ENCODE measurements at places on chromosomes 16 and 17.

GRCh38 chr16:17346621-17347569 is 123.9 kb downstream of the XYLT1 start:
- peak; percentile 48 for DNase-seq

GRCh38 chr17:41308918-41309359 is at the start of gene KRTAP16-1:
KRTAP16-1 (minus strand) TSS chr17:41309309; CDS start chr17:41309253, 56 bp downstream.
- no peak for DNase-seq

- no peak for DNase-seq
These were observed 68.7 kb downstream of the ARSG start for GRCh38 chr17:68359791-68360535.

DNA sequence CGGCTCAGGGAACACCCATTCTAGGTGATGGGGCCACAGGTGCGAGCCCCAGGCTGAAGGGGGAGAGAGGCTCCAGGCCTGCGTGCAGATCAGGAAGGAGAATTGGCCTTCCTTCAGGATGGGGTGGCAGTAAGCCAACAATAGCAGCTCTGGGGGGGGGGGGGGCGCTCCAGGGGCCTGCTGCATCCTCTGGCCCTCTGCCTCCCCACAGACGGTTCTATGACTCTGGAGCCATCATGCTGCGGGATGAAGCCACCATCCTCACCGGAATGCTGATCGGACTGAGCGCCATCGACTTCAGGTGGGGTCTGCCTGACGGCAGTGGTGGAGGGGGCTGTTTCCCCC is 6.1 kb downstream of the RUNDC3A start:
- no peak for DNase-seq

DNA sequence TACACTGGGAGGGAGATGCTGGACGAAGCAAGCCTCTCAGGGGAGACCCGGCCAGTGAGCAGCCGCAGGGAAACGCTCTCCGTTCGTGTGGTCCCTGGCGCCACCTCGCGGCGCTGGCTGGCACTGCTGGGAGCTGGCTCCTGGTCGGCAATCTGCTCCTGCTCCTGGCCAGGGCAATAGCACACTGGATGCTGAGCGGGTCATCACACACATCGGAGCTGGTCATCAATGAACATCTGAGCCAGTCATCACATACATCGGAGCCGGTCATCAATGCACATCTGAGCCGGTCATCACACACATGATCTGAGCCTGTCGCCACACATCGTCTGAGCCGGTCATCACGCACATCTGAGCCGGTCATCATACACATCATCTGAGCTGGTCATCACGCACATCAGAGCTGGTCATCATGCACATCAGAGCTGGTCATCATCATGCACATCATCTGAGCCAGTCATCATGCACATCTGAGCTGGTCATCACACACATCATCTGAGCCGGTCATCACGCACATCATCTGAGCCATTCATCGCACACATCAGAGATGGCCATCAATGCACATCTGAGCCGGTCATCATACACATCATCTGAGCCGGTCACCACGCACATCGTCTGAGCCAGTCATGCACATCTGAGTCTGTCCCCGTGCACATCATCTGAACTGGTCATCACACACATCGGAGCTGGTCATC is 217.3 kb downstream of the RBFOX3 start:
- no peak for DNase-seq

- DNase-seq: no peak
These were observed 44.1 kb downstream of the NXN start for GRCh38 chr17:935485-935884.

DNA sequence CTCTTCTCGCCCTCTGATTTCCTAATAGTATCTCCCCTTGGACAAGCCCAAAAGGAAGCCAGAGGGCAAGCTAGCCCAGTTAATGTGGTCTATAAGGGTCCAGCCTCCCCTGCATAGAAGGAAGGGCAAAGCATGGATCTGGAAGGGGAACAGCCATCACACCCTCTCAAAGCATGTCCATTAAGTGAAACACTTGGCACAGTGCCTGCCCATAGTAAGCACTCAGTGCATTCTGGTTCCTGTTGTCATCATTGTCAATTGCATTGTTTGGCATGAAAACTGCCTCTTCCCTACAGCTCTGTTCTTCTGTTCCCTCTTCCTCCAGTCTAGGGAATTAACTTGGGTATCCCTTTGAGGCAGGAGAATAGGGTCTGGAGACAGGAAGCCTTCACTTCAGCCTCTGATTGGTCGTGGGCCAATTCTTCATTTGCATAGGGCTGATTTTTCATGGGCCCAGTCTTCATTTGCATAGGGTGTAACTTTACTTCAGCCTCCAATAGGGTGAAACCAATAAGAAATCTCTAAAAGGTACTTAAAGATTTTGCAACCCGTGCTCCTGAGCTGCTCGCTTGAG is 81.4 kb downstream of the C17orf67 start:
- DNase-seq: no peak

GRCh38 chr17:50903604-50904517 is 37.7 kb upstream of the TOB1 start:
- no peak for DNase-seq

GRCh38 chr17:61400717-61401388 is 1.2 kb downstream of the TBX2 start:
- no peak for DNase-seq

GRCh38 chr17:801660-802059 is 19.5 kb downstream of the MRM3 start:
- no peak for DNase-seq

GRCh38 chr17:74280093-74280513 is 6.1 kb downstream of the DNAI2 start:
- no peak for DNase-seq

- no peak for DNase-seq
These were observed 2.0 kb downstream of the MSL1 start for GRCh38 chr17:40123811-40124114.

- no peak for DNase-seq
These were observed 2.4 kb downstream of the ALKBH5 start for GRCh38 chr17:18185832-18186626.

- DNase-seq: no peak
These were observed 365.7 kb downstream of the SEC14L1 start for GRCh38 chr17:77506371-77506991.

DNA sequence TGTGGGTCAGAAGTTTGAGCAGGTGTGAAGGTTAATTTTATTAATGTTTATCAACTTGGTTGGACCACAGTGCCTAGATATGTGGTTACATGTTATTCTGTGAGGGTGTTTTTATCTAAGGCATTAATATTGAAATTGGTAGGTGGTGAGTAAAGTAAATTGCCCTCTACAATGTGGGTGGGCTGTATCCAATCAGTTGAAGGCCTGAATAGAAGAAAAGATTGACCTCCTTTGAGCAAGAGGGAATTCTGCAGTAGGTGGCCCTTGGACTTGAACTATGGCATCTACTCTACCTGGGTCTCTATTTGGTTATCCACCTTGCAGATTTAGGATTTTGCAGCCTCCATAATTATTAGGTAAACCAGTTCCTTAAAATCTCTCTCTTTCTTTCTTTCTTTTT is 356.8 kb upstream of the EEF2KMT start:
- DNase-seq: no peak

DNA sequence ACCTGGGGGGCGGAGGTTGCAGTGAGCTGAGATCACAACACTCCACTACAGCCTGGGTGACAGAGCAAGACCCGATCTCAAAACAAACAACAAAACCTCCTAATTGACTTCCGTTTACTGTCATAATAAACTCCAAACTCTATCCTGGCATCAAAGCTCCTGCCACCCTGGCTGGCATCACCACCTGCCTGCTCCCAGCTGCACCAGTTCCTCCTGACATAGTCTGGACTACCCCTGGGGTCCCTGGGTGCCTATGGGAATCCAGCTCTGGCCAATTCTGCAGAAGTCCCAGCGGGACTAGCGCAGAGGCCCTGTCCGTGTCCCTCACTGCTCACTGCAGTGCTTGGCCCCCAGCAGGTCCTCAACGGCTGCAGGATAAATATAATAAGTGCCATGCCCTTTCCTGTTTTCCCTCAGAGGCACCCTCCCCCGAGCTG is 723 bp downstream of the NTHL1 start:
- DNase-seq: no peak

- no peak for DNase-seq
These were observed 8.5 kb downstream of the ALDH3A2 start for GRCh38 chr17:19656851-19657581.

- no peak for DNase-seq
These were observed 65.5 kb downstream of the IQCK start for GRCh38 chr16:19783363-19784182.

- no peak for DNase-seq
These were observed 40.3 kb upstream of the DDX52 start for GRCh38 chr17:37683454-37683984.

GRCh38 chr17:61289408-61290385 is 109.9 kb upstream of the TBX2 start:
- DNase-seq: no peak

GRCh38 chr17:41278176-41278955 is 2.9 kb downstream of the KRTAP9-7 start:
- no peak for DNase-seq

DNA sequence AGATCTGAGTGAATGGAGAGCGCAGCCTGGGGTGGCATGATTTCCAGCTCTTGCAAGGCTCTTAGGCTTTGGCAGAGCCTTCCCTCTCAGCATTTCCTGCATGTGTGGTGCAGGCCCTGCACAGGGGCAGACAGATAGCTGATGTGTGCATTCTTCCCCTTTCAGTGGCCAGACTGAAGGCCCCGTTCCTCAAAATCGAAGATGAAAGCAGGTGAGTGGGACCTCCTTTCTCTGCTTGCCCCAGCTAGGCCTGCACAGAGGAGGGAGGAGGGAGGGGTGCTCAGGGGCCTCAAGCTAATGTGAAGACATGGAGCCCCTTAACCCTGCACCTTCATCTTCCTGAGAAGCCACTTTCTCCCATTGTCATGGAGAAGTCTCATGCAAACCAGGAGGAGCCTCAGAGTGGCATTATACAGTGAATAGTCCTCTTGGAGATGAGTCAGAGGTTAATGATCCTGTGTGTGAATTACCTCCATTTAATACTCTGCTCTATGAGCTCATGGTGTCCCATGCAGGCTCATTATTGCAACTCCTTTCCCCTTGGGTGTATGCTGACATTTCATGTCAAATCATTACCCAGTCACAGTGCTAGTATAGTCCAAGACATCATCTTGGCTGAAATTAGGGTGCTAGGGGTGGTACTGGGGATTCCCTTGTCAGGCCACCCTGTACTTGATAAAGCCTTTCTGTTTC is 20.4 kb upstream of the ADAM11 start:
- peak; percentile 17 for DNase-seq

DNA sequence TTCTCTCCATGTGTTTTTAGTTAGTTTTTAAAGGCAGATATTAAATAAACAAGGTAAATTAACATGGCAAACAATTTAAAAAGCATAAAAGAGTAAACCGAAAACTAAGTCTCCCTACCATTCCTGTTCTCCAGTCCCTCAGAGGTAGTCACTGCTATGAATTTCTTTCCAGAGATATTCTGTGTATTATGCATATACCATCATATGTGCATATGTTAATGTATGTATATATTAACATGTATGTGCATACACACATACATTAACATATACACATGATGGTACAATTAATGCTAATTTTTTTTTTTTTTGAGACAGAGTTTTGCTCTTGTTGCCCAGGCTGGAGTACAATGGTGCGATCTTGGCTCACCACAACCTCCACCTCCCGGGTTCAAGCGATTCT is 32.5 kb downstream of the TANGO6 start:
- no peak for DNase-seq

GRCh38 chr17:34366529-34367107 is 3.6 kb upstream of the CCL1 start:
- no peak for DNase-seq

DNA sequence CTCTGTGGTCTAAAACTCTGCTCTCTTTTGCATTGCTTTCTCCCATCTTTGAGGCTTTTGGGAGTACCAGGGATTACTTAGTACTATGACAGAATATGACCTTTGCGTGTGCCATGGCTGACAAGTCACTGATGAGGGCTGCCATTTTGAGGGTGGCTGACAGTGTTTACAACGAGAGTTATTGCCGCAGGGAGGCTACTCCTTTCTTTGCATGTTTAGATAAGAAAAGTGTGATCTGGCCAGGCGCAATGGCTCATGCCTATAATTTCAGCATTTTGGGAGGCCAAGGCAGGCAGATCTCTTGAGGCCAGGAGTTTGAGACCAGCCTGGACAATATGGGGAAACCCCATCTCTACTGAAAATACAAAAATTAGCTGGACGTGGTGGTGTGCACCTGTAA is 77.5 kb downstream of the GSG1L start:
- DNase-seq: no peak

GRCh38 chr16:14373896-14374295 is 256.2 kb downstream of the PARN start:
- no peak for DNase-seq

GRCh38 chr17:38447502-38448085 is 19.3 kb downstream of the ARHGAP23 start:
- no peak for DNase-seq

- DNase-seq: no peak
These were observed 75.2 kb upstream of the METTL9 start for GRCh38 chr16:21524068-21524751.

DNA sequence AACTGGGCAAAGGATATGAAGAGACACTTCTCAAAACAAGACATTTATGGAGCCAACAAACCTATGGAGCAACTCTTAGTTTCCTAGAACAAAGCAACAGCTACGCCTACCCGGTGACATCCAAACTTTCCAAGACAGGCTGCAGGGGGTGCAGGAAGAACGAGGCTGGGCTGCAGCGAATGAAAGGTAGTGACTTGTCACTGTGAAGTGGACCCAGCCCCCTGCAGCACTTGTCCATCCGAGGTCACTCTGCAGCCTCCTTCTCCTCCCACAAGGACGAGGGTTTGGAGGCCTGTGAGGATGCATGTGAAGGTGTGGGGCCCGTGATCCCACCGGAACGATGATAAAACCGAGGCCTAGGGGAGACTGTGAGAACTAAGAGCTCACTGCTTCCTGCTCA is 192.6 kb upstream of the RPL38 start:
- DNase-seq: no peak

- DNase-seq: no peak
These were observed 18.4 kb upstream of the PRKCA start for GRCh38 chr17:66283971-66284370.

- DNase-seq: peak; percentile 46
These were observed 27.8 kb upstream of the MEIOC start for GRCh38 chr17:44628243-44629188.

- no peak for DNase-seq
These were observed 23.8 kb downstream of the NACA2 start for GRCh38 chr17:61567045-61567802.

DNA sequence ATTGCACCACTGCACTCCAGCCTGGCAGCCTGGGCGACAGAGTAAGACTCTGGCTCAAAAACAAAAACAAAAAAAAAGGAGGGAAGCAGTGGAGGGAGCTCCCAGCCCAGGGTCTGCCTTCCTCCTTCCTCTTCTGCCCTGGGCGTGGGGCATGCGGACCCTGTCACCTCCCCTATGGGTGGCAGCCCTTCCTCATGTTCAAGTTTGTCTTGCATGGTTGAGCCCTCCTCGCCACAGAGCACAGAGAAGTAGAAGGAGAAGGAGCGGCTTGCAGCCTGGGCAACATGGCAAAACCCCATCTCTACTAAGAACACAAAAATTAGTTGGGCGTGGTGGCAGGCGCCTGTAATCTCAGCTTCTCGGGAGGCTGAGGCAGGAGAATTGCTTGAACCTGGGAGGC is 21.4 kb upstream of the TIMP2 start:
- DNase-seq: no peak

DNA sequence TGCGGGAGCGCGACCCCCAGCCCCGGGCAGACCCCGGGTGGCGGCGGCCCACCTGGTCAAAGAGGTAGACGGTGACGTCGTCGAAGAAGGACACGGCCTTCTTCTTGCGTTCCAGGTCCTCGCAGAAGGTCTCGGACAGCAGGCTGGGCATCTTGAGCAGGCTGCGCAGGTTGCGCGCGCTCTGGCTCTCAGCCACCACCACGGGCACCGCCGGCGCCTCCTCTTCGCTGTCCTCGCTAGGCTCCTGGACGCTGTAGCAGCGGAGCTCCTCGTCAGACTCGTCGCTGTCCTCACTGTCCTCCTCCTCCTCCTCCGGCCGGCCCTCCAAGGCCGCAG is 45.2 kb upstream of the PVALEF start:
- DNase-seq: no peak

Measured in GM12878 (cell line).